Mammary microvascular endothelial cell (primary cell): ENCODE measurements at places on chromosomes 1 and 21. TPM values are rescaled to one million over a fixed set of nuclear protein-coding genes. Genes with fewer than 3 reads are reported as not detected.

Gene SLC30A10
- total RNA-seq, result not detected in 2 replicates

Gene TSPAN2
- total RNA-seq, result 0.44 and 0.73 TPM in 2 replicates

Gene NUF2
- 27.1 and 32.0 TPM in 2 replicates for total RNA-seq

Gene TFF3
- 13.9 and 14.9 TPM in 2 replicates for total RNA-seq

Gene SLC5A9
- not detected in 2 replicates for total RNA-seq

Gene SDC3
- 11.9 and 15.7 TPM in 2 replicates for total RNA-seq

Gene RAB25
- not detected in 2 replicates for total RNA-seq

Gene MAD2L2
- total RNA-seq, result 43.5 and 49.7 TPM in 2 replicates

Gene CD84
- not detected in 2 replicates for total RNA-seq

Gene LRRC8B
- total RNA-seq, result 19.1 and 19.8 TPM in 2 replicates

Gene GMEB1
- total RNA-seq, result 7.7 and 8.0 TPM in 2 replicates

Gene CPLANE2
- total RNA-seq, result 1.6 and 1.7 TPM in 2 replicates

Gene LCE3D
- total RNA-seq, result not detected in 2 replicates

Gene LY9
- not detected in 2 replicates for total RNA-seq

Gene SPATA45
- not detected in 2 replicates for total RNA-seq

Gene FCRL5
- total RNA-seq, result not detected in 2 replicates

Gene PRRX1
- total RNA-seq, result not detected in 2 replicates

Gene NHLH2
- not detected in 2 replicates for total RNA-seq

Gene LINGO4
- total RNA-seq, result not detected in 2 replicates

Gene TMEM52
- not detected in 2 replicates for total RNA-seq

Gene FBLIM1
- 107 and 137 TPM in 2 replicates for total RNA-seq

Gene RWDD3
- 7.8 and 9.7 TPM in 2 replicates for total RNA-seq

Gene ZFP69
- 2.1 and 2.4 TPM in 2 replicates for total RNA-seq

Gene MROH9
- total RNA-seq, result not detected in 2 replicates

Gene MAP3K21
- 0.39 and 0.60 TPM in 2 replicates for total RNA-seq

Gene NBPF4
- not detected in 2 replicates for total RNA-seq
